ENCODE measurements at places on chromosomes 2 and 18.

- no peak for DNase-seq
Measured at GRCh38 chr2:187171318-187171717, 276.7 kb downstream of the CALCRL start.

DNA sequence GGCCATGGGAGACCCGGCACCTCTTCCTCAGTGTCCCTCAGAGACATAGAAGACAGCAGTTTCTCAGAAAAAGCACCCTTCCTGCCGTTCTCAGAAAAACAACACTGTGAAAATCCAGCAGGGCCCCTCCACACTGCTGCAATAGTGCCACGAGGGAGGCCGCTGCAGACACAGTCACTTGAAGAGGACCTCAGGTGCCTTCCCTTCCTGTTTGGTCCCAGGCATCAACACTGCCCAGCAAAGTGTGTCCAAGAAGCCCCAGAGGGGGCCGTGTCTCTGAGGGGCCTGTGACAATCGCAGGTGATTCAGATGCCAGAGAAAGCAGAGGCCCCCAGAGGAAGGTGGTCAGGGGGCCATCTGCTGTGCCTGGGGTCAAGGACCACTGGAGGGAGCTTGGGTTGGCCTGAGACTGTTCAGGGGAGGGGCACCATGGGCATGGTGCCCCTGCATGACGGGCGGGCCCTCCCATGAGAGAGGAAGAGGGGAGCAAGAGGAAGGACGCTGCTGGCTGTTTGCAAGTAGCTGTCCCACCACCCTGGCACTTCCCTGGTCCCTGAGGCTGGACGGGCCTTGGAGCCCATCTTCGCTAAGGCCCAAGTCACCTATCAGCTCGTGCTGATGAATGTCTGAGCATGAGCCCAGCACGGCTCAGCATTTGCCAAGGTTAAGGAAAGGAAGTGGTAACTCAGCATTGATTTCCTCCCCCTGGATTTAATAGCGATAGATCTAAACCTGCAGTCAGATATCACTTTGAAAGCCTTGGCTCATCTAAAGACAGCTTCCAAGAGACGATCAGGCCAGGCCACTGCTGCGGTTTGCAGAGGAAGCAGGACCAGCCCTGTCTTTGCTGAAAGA is 9.1 kb downstream of the TWIST2 start:
- no peak for DNase-seq

- no peak for DNase-seq
Measured at GRCh38 chr2:205627085-205627484, 55.2 kb upstream of the NRP2 start.

- DNase-seq: peak; percentile 86
Measured at GRCh38 chr2:118190474-118190873, 102.2 kb downstream of the INSIG2 start.

DNA sequence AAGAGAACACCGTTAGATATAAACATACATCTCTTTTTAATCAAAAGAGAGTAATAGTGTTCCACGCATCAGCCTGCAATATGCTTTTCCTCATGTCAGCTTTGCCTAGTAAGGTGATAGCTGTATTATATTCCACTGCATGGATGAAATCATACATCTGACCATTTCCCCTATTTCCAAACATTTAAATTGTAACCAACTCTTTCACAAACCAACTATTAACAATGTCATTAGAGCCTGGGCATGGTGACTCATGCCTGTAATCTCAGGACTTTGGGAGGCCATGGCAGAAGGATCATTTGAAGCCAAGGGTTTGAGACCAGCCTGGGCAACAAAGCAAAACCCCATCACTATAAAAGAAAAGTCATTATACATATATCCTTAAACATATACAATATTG is 284.8 kb downstream of the BCL11A start:
- DNase-seq: no peak

DNA sequence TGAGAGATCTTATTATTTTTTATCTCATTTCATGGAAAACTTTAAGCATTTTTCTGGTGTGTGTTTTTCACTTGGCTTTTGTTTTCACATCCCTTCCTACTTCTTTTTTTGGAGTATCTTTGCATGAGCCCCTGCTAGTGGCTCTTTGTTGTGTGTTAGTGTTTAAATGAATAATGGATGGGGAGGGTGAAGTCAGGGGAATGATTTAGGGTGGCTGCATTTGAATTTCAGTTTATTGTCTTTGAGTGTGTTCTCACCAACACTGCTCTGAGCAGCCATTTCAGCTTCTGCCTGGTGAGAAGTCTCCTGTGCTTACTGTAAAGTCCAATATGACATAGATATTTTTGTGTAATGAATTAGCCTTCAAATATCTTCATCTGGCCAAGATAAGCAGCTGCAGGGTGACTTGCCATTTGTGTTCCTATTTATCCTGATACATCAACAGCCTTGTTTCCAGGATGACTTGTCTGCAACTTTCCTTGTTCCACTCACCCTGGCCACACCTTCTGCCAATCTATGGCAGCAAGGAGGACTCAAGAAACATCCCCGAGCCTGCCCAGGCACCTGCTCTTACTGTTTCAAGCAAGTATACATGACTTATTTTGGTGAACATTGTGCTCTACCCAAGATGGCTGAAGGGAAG is 182.6 kb downstream of the PDE11A start:
- DNase-seq: no peak
